ENCODE measurements at places on chromosomes 6 and 20. TPM values are rescaled to one million over a fixed set of nuclear protein-coding genes. Genes with fewer than 3 reads are reported as not detected.

The NELFE gene
- 87.1 TPM for total RNA-seq

The PRRT1 gene
- 0.33 TPM for total RNA-seq

The SLC2A10 gene
- not detected for total RNA-seq

The TMEM151B gene
- total RNA-seq: 0.12 TPM

The GJE1 gene
- not detected for total RNA-seq

The PIGT gene
- total RNA-seq: 44.4 TPM

The CTCFL gene
- total RNA-seq: not detected

The RAET1L gene
- not detected for total RNA-seq

The SIGLEC1 gene
- total RNA-seq: 0.07 TPM

The ACSS1 gene
- total RNA-seq: 15.2 TPM

The PSORS1C1 gene
- not detected for total RNA-seq

The C6orf163 gene
- 0.95 TPM for total RNA-seq

The LY6G6F gene
- not detected for total RNA-seq
